Stimulated activated CD8-positive, alpha-beta memory T cell treated with anti-CD3 and anti-CD28 coated beads, Interleukin-15, amount 100 ng/mL, for 24 hours (primary cell): ENCODE measurements at places on chromosomes 11 and 22.

DNA sequence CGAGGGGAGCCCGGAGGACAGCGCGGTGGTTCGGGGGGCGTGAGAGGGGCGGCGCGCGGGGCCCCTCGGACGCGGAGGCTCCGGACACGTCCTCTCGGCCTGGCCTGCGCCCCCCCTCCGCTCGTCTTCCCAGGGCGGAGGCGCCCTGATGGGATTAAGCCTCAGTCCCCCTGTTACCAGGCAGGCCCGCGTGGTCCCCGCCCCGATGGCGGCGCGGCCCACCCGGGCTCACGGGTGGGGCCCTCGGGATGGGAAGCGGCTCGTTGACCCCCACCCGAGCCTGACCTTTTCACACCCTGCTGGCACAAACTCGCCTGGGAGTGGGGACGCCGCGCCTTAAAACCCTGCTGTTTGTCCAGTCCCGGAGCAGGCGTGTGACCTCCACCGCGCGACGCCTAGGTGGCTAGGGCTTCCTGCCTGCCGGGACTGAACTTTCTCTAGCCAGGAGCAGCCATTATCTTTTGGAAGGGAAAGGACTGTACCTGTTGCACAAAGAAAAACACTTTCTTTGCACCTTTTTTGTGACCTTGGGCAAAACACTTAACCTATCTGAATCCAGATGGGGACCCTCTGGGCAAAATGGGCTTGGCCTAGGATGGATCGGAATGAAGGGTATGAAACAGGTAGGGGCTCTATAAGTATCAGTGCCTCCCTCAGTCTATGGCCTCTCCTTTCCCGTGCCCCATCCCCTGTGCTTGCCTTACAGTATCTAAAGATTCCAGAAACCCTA, 1.0 kb downstream of the KIAA1671 start:
- no peak for DNase-seq

- DNase-seq: no peak
These were observed 428.4 kb downstream of the MN1 start for GRCh38 chr22:27372969-27373670.

DNA sequence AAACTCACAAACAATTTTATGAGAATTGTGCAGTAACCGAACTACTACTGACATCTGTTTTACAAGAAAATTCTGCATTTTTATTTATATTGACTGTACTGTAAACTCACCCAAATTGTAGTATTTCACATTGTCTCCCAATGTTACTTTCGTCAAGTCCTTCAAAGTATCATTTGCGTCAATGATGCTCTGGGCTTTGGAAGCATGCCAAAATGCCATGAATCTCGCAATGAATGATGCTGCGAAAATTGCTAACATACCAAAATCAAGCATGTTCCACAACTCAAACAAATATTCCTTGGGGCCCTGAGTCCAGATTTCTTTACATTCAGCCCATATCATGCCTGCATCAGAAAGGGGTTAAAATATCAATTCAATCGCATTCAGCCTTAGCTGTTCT, 107.6 kb downstream of the TRPC6 start:
- DNase-seq: no peak

DNA sequence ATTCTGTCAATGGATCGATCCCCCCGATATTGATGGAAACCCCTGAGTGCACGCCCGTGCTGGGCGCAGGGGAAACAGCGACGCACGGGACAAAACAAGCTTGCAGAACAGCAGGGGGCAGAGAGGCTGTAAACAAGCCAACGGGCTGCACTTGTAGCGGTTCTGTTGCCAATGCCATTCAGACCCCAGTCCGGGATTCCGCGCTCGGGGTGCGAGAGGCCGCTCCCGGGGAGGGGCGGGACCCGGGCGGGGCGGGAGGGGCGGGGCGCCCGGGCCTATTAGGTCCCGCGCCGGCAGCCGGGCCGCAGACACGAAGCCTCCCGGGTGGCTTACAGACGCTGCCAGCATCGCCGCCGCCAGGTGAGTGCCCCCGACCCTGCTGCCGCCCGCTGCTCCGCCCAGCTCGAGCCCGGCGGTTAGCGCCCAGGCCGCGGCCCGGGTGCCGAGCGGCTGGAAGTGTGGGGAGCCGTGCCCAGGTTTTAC, at the start of gene BIK:
BIK (plus strand) TSS at position 307 of the 483 bp plus-strand sequence. CDS start 13,273 bp downstream, outside the sequence.
- no peak for DNase-seq

DNA sequence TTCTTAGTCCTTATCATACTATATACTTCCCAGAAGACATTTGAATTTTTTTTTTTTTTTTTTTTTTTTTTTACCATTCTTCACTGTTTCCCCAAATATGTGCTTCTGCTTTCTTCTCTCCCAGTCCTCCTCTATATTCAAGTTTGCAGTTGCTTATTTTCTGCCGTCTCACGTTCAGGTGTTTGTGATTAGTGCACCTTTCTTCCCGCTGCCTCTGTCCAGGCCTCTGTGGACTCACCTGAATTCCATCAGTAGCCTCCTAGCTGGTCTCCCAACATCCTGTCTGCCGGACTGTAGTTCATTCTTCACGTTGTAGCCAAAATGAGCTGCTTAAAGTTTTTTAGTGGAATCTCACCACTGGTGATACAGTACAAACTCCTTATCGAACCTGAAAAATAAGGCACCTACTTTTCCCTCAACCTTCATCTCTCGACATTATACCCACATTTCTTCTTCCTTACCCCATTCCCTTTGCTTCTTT, 795 bp upstream of the MSANTD4 start:
- DNase-seq: no peak

GRCh38 chr11:10352921-10353550, 48.2 kb downstream of the ADM start:
- DNase-seq: no peak

DNA sequence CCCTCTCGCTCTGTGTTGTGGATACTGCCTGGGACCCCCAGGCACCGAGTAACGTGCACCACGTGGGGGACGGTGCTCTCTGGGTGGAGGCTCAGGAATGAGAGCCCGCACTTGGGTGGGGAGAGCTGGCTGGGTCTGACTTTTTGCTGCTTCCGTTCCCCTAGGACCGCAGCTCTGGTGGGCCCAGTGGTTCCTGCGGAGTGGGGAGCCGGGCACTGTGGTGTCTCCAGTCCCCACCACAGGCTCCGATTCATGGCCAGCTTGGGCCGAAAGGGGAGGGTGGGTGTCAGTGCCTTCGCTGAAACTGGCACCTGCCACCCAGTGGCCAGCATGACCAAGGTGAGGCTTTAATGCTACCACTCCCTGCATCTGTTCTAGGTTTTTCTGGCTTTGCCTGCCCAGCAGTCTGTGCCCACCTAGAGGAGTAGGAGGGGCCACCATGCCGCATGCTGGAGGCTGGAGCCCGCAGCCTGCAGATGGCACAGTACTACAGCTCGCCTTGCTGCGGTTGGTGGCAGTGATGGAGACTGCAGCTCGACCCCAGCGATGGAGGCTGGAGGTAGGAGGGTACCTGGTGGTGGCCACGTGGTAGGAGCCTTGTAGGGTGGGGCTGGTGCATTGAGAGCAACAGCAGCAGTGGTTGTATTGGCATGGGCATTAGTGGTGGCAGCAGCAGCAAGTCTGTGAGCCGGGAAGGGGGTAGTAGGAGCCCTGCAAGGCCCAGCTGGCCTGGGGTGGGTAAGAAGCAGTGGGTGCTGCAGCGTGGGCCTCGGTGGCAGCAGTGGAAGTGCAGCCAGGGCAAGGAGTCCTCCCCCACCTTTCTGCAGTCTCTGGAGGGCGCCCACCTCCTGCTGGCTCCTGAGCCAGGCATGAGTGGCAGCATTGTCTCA, 118.8 kb upstream of the VPREB1 start:
- DNase-seq: no peak

DNA sequence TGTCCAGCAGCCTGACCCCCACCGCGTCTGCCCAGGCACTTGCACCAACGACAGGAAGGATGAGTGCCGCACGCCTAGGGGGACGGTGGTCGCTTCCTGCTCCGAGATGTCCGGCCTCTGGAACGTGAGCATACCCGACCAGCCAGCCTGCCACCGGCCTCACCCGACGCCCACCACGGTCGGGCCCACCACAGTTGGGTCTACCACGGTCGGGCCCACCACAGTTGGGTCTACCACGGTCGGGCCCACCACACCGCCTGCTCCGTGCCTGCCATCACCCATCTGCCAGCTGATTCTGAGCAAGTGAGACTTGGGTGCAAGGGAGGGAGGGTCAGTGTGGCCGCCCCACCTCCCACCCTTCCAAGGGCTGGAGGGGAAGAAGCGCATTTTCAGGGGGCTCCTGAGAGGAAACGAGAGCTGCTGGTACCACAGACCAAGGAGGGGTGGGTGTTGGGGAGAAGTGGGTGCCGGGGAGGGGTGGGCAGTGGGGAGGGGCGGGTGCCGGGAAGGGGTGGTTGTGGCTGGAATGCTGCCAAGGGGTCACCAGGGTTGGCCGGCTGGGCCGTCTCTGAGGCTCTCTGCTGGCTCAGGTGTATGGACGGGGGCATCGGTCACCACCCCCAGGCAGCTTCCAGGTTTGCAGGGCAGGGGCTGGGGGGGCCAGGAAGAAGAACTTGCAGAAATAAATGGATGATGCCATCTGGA, 27.7 kb upstream of the MUC5B start:
- no peak for DNase-seq

DNA sequence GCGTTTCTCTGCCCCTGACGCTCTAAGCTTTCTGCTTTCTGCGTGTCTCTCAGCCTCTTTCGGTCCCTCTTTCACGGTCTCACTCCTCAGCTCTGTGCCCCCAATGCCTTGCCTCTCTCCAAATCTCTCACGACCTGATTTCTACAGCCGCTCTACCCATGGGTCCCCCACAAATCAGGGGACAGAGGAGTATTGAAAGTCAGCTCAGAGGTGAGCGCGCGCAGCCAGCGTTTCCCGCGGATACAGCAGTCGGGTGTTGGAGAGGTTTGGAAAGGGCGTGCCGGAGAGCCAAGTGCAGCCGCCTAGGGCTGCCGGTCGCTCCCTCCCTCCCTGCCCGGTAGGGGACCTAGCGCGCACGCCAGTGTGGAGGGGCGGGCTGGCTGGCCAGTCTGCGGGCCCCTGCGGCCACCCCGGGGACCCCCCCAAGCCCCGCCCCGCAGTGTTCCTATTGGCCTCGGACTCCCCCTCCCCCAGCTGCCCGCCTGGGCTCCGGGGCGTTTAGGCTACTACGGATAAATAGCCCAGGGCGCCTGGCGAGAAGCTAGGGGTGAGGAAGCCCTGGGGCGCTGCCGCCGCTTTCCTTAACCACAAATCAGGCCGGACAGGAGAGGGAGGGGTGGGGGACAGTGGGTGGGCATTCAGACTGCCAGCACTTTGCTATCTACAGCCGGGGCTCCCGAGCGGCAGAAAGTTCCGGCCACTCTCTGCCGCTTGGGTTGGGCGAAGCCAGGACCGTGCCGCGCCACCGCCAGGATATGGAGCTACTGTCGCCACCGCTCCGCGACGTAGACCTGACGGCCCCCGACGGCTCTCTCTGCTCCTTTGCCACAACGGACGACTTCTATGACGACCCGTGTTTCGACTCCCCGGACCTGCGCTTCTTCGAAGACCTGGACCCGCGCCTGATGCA, at the start of gene MYOD1:
MYOD1 (plus strand) TSS at position 544 of the 910 bp plus-strand sequence; CDS start at position 756, 212 bp downstream.
- no peak for DNase-seq

- DNase-seq: no peak
These were observed 10.6 kb downstream of the ART1 start for GRCh38 chr11:3655547-3655946.

GRCh38 chr11:84313830-84314359, 1027.7 kb upstream of the CCDC90B start:
- no peak for DNase-seq

GRCh38 chr22:39359659-39360195, 9.9 kb downstream of the SYNGR1 start:
- DNase-seq: no peak
